ENCODE measurements at places on chromosomes 3 and 15. TPM values are rescaled to one million over a fixed set of nuclear protein-coding genes. Genes with fewer than 3 reads are reported as not detected.

GRCh38 chr3:144957398-144958101 is 985.9 kb downstream of the DIPK2A start:
- no peak for DNase-seq

ADIPOQ gene
- 0.05 TPM for total RNA-seq

IL5RA gene
- total RNA-seq, result not detected

- DNase-seq, result no peak
Measured at GRCh38 chr3:154690413-154690812, 260.4 kb upstream of the GPR149 start.

SMAD6 gene
- total RNA-seq, result 29.0 TPM

DNA sequence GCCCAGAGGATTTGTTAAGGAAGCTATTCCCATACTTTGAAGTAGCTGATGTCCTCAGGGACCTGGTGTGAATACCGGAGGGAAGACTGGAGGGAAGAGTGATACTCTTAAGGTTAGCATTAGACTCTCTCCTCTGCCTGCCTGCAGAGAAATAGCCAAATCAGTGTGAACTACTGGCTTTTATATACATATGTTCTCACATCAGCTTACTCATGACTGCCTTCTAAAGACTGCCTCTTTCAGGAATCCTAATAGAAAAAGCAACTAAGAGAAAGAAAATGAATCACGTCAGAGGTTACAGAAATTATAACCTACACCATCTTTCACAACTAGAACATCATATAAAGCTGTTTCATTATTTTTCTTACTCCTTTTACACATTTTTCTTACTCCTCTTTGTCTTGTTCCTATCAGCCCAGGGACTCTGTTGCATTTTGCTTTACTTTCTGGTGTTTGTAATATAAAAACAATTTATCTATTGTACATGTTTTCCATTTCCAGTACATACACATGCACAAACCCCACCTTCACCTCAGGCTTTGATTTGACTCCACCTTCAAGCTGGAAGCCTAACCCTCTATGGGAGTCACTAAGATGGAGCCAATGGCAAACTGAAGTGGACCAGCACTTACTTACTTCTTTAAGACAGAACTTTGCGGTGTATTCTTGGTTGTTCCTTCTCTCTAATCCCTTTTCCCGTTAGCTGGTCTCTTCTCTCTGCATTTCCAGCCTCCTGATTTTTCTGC is 257.7 kb upstream of the UBE2E1 start:
- DNase-seq, result no peak

DNA sequence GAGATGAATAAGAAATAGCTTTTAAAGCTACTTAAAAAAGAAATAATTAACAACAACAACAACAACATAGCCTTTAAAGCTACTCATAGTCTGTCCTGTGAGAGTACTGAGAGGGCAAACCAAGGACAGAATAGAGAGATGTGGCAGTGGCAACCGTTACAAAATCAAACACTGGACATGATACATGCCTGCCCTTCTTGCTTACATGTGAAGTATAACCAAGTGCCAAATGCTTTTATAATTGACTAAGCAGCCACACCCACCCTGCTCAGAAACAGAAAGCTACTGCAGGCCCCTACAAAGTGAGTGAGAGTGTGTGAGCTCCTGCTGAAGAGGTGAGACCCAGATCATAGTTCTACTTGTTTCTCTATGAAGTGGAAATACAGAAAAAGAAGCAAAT is 38.4 kb downstream of the NDUFB4 start:
- DNase-seq, result no peak

TLR9 gene
- not detected for total RNA-seq

GRCh38 chr3:115233021-115233420 is 85.9 kb upstream of the ZBTB20 start:
- no peak for DNase-seq

STRIT1 gene
- not detected for total RNA-seq

CTDSPL2 gene
- total RNA-seq, result 41.7 TPM

PARP3 gene
- 12.4 TPM for total RNA-seq

GRCh38 chr3:98513091-98513511 is 9.6 kb downstream of the CLDND1 start:
- DNase-seq, result no peak

BCHE gene
- 1.6 TPM for total RNA-seq

CCDC39 gene
- total RNA-seq, result not detected

IRAK2 gene
- 1.6 TPM for total RNA-seq

- DNase-seq, result no peak
Measured at GRCh38 chr15:29596266-29596665, 226.0 kb downstream of the TJP1 start.

DNA sequence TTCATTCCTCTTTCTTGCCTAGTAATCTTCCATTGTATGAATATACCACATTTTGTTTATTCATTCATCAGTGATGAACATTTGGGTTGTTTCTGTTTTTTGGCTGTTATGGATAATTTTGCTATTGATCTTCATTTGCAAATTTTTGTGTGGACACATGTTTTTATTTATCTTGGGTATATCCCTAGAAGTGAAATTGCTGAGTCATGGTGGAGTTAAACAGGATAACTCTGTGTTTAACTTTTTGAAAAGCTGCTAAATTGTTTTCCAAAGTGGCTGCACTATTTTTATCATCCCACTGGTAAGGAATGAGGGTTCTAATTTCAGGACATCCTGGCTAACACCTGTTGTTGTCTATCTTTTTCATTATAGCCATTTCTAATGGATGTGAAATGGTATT is 74.6 kb upstream of the ARL6 start:
- DNase-seq, result no peak

CHDH gene
- 0.46 TPM for total RNA-seq

DNA sequence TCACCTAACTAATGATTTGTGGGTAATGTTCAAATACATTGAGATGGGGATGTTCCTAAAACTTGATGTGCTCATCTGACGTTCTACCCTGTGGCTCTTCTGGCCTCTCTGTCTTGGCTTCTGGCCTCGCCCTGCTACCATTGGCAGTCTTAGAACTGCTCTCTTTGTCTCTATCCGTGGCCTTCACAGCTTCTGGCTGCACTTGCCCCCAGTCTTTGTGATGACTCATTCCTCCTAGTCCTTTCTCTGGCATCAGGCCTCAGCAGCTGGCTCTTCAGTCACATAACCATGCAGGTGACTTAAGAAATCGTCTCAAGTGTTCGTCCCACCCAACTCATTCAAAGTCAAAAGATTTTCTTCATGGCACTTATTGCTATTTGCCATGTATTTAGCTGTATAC is 188.1 kb downstream of the BBX start:
- DNase-seq, result no peak

PAK6 gene
- total RNA-seq, result not detected

GRCh38 chr3:54600441-54601204 is 327.2 kb downstream of the LRTM1 start:
- no peak for DNase-seq

DNA sequence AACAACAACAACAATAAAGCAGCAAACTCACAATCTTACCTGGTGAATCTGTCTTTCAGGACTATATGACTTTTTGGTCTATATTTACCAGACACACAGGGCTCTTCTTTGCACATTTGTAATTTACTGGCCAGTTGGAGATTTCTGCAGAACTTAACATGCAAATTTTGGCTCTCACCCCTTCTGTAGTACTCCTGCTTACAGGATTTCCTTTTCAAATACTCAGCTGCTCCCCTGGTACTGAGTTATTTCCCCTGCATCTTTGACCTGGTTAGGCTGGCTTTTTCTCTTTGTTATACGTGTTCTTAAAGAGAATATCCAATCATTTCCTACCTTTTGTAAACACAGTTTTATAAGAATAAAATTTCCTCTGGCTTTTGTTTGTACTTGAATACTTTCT is 228.0 kb downstream of the MBNL1 start:
- DNase-seq, result no peak

GRCh38 chr3:20692675-20693074 is 506.7 kb upstream of the SGO1 start:
- DNase-seq, result no peak

DNA sequence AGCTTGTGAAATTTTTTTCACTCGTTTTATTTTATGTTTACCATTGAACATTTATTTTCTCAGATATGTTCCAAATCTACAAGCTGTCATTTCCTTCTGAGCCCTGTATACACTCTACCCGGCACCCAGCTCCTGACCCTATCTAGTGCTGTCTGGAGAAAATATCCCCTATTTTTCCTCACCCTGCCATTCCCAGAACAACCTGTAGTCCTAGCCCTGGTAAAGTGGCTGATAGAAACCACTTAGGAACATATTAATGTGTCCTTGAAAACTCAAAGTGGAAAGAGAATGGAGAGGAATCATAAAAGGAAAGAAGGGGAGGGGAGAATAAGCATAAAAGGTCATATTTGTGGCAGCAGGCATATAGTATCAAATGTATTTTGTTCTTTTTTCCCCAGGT is 8.2 kb upstream of the TIMMDC1 start:
- no peak for DNase-seq

DNA sequence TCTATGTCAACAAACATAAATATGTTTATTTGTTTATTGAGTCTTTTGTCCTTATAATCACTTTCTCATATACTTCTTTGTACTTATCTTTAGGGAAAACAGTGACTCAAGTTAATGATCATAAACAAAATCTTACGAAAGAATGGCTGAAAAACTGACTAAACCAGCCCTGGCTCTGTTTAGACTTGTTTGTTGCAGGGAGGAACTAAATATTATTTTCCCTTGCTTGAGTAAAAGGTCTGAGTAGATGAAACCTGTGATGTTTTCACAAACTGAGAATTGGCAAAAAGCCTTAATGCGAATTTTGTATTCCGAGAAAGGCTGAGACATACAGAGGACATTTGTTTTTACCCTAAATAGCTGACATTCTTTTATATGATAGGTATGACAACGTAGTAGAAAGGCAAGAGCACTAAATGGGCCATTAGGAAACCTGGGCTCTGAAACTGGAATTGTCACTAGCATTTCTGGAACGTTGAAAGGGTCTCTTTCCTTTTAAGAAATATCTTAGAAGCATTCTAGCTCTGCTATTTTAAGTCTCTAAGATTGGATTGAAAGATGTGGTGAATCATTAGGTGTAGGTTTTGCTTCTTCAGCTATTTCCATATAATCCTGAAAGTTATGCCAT is 18.2 kb upstream of the CLDN16 start:
- DNase-seq, result no peak

DNA sequence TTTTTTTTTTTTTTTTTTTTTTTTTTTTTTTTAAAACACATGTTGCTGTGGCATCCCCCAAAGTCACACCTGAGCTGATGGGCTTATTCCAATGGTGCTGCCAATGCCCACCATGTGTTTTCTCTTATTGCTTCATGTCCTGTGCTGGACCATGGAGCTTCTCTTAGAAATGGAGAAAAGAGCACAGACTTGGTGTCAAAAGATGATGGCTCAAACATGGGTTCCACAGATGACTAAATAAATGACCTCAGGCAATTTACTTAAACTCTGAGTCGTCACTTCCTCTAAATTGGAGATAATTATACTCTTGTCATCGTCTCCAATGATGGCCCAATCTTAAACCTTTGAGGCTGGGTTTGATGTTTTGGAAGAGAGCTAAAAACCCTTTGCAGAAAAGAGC is 28.1 kb downstream of the CHST2 start:
- DNase-seq, result no peak

DNA sequence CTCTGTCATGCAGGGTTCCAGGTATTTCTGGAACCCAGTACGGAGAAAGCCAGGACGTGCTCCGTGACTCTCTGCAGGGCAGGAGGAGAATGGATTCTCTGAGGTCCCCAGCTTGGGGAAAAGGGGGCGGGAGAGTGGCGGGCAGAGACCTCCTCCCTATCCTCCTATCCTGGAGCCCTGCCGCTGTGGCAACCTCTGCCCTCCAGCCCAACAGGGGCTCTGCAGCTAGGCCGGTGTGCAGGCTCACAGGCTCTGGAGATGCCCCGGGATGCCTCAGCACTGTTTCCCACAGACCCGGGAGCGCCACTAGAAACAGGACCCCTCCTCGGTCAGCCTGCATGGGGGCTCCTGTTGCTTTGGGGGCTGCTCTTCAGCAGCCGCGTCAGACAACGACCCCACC is 43.1 kb downstream of the NUP210 start:
- no peak for DNase-seq

- DNase-seq, result no peak
Measured at GRCh38 chr15:86018679-86019078, 61.0 kb upstream of the AGBL1 start.

GRCh38 chr3:129603561-129603942 is 2.9 kb downstream of the PLXND1 start:
- no peak for DNase-seq

DNA sequence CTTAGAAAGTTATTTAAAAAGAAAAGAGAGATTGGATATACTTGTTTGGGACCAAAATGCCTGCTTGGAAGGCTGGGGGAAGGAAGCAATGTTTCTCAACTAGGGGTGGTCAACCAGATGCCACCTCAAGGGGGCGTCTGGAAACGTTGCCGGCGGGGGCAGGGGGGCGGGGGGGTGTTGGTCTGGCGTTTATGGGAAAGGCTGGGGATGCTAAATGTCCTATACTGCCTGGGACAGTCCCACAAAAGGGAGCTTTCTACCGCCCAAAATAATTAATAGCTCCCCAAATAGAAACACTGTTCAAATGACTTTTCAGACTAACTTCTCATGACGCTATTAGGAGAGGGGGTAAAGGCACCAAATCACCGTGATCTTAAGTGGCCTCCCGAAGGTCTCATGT is 2.2 kb downstream of the POLG start:
- DNase-seq, result no peak

C2CD4A gene
- total RNA-seq, result 0.10 TPM

HCN4 gene
- 0.05 TPM for total RNA-seq

P2RY13 gene
- total RNA-seq, result not detected

DNA sequence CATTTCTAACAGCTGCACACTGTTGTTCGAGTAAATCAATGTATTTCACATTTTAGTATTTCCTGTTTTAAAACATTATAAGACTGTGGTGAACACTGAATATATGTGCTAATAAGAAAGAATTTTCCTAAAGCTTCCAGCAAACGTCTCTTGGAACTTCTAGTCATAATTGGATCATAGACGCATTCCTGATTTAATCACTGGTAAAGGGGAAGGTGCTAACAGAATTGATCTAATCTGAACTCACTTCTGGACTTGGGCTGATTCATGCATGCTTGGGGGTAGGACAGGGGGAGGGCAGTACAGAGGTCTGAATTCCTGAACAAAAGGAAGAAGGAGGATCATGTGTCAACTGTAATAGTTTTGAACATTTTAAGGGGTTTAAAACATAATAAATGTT is 7.3 kb upstream of the LEKR1 start:
- DNase-seq, result no peak

GRCh38 chr15:84699538-84700191 is 16.3 kb downstream of the SEC11A start:
- no peak for DNase-seq
